ENCODE measurements at places on chromosomes 1 and 21.

GRCh38 chr1:216388558-216388957, 34.7 kb downstream of the USH2A start:
- no peak for DNase-seq

- DNase-seq: no peak
Measured at GRCh38 chr1:27562021-27562420, 41.9 kb downstream of the AHDC1 start.

DNA sequence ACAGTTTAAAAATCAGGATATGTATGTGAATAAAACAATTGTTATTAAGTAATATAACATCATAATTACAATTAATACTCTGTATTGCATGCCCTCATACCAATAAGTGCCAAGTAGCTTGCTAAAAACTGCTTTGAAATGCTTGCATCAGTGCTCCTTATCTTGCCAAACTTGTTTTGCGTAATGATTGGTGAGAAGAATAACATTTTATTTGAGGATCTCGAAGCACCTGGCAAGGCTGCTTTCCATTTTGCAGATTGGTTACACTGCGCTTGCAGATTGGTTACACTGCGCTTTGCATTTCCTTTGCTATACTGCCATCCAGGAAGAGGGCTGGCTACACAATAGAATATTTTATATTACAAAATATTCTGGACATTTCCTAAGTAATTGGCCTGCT, 1.7 kb upstream of the PBX1 start:
- no peak for DNase-seq

DNA sequence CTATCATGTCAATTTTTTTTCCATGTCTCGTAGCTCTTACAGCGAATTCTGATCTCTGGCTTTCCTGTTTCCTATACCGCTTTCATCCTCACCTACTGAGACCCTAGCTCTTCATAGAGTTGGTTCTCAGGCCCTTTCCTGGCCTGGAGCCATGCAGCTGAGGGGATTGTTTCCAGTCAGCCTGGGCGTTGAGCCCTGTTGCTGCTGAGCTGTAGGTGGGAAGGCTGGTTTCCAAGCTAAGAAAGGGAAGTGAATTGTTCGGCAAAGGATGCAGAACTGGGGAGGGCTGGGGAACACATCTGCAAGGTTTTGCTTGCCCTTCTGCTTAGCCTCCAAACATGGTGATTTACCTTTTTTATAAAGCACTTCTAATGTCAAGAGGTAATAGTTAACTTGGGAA, 41.5 kb downstream of the SPATA46 start:
- no peak for DNase-seq

- no peak for DNase-seq
Measured at GRCh38 chr1:60402216-60402615, 328.6 kb upstream of the C1orf87 start.

DNA sequence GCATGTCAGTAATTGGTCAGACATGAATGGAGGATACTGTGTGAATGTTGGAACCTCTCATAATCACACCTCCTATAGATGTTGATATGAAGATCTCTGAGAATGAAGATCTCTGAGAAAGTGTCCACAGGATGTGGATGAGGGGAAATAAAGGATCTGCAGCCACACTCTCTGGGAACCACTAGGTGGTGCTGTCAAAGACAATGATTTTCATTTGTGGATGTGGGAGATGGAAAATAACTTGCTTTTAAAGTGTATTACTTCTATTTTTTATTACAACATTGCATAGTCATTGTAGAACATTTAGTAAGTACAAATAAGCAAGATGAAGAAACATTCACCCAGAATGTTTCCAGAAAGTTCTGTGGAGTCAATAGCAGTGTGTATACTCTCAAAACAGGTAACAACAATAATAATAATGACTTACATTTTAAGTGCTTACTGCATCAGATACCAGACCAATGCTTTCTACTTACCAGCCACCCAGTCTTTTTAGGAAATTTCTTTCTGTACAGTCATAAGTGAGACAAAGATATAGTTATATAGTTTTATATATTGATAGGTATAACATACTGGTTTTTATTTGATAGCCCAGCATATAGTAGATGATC, 128.2 kb downstream of the ATG4C start:
- no peak for DNase-seq

DNA sequence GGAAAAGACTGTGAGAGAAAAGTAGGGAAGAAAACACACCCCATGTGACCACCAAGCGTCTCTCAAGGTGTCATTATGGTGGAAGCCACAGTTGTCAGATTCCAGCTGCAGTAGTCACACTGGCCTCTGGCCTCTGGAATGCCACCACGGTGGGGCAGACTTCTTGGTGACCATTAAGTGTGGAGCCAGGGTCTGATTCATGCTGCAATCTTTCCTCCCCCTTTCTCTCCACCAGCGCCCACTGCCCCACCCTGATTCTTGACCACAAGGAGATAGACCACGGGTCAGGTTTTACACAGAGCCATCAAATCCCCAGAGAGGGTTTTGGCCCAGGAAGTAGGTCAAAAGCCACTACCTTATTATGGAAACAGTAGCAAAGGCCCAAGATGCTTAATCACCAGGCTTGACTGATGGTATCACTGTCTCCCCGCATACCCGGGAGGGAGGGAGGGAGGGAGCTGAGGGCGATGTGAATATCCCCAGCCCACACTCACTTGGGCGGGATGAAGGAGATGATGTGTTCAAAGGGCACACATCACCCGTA, 52.7 kb upstream of the GRHL3 start:
- peak; percentile 91 for DNase-seq

- no peak for DNase-seq
Measured at GRCh38 chr1:57711326-57711725, 287.5 kb upstream of the DAB1 start.

- DNase-seq: no peak
Measured at GRCh38 chr1:209653915-209654351, 1.7 kb upstream of the LAMB3 start.

GRCh38 chr1:60890664-60891063, 191.7 kb upstream of the NFIA start:
- DNase-seq: no peak

DNA sequence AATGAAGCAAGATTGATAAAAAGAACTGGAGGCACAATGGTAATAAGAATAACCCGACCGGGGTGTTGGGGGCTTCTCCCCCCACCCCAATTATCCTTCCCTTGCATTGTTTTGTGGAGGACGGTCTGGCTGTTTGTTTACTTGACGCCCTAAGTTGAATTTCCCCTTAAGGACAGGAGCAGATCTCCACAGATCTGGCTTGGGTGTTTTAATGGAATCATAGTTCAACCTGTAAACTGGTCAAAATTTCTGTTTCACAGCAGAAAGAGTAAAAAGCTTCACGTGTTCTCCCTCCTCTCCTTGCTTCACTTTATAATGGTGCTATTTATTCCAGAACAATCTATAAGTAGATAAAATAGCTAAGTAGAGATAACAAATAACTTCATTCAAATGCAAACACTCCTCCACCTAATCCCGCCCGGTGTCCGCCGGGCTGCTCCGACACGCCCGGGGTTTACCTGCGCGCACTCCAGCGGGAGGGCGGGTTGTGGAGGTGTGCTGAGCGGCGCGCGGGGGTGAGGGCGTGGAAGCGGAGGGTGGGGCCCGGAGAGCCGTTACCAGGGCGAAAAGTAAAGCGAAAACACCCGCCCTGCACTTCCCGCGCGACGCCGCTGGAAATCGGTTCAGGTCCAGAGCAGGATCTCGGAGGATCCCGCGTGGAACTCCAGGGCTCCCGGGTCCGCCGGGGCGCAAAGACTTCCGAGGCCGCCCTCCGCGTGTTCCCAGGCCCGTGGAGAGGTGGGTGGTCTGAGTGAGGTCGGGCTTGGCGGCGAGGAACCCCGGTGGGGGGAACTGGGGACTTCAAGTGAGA, 2.0 kb upstream of the ATF3 start:
- DNase-seq: no peak

GRCh38 chr1:27868932-27869718, 3.2 kb upstream of the THEMIS2 start:
- no peak for DNase-seq

GRCh38 chr1:220123889-220124288, 30.0 kb downstream of the IARS2 start:
- no peak for DNase-seq

DNA sequence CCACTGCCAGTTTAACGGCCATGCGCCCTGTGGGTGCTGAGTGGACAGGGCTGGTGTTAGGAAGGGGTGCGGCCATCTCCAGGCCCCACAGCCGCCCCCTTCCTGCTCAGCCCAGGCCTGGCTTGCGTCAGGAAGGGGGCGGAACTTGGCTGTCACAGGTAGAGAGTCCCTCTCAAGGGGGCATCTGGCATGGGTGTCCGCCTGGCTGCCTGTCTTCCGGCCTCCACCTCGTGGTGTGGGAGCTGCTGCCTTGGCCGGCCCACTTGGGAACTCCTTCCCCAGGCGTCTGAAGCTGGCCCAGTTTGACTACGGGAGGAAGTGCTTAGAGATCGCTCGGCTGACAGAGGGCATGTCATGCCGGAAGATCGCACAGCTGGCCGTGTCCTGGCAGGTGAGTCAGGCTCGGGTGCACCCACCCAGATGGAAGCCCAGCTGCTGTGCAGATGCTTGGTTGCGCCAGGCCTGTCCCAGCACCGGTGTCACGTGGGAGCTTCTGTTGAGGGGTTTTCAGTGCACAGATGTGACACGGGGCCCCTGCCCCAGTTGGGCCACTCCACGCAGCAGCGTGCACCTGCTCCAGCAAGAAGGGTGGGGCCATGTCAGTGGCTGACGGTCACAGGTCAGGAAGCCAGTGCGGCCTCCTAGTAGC, 9.1 kb upstream of the ATAD3B start:
- peak; percentile 90 for DNase-seq

DNA sequence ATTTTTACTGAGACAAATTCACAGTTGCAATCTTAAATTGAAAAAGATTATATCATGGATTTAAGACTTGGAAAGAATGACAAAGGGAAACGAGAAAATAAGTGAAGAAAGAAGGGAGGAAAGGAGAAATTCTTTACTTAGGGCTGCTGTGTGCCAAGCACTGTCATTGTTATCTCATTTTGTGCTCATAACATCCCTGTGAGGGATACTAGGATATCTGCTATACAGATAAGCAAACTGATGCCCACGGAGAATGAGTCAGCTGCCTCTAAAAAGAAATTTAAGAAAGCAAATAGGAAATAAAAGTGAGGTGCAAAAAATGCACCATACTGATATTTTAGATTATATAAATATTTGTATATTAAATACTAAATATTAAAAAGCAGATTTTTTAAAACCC, 183.6 kb upstream of the NR5A2 start:
- peak; percentile 84 for DNase-seq

DNA sequence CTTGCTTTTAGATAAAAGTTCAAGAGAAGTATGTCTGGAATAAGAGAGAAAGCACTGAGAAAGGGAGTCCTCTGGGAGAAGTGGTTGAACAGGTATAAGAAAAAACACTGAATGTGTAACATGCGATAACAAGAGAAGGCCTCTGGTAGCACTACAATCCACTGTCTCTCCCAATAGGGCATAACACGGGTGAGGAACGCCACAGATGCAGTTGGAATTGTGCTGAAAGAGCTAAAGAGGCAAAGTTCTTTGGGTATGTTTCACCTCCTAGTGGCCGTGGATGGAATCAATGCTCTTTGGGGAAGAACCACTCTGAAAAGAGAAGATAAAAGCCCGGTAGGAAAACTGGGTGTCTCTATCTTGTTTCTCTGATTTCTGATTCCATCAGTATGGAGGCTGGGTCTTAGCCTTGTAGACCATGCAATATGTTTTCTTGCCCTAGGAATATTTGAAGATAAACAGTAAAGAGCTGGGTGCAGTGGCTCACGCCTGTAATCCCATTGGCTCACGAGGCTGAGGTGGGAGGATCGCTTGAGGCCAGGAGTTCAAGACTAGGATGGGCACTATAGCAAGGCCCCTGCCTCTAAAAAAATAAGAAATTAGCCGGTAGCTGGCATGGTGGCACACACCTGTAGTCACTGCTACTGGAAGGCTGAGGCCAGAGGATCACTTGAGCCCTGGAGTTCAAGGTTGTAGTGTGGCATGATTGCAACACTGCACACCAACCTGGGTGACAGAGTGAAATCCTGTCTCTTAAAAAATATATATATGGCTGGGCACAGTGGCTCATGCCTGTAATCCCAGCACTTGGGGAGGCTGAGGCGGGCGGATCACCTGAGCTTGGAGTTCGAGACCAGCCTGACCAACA, 40.4 kb downstream of the DAP3 start:
- peak; percentile 37 for DNase-seq

- DNase-seq: no peak
Measured at GRCh38 chr1:222095606-222096475, 354.0 kb upstream of the DUSP10 start.

DNA sequence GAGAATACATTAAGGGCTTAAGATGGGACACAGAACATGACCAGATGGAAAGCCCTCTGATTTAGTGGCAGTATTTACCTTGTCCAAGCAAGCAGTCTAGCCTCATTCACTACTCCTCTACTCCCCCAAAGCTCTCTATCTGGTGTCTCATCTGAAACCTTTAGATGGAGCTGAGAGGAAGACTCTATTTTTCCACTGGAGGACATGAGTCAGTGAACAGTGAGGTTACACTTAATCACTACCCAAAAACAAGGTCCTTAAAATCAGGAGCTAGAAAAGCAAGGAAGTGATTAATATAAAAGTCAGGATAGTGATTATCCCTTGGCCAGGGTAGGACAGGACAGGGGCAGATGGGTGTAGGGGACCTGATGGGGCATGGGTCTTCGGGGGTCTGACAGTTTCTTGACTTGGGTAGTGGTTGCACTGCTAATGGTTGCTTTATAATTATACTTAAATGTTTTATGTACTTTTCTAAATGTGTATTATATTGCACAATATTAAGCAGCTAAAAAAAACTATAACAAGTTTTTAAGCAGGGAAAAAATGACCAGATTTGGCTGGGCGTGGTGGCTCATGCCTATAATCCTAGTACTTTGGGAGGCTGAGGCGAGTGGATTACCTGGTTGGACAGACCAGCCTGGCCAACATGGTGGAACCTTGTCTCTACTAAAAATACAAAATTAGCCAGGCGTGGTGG, 3.0 kb downstream of the PTPN22 start:
- DNase-seq: peak; percentile 48

DNA sequence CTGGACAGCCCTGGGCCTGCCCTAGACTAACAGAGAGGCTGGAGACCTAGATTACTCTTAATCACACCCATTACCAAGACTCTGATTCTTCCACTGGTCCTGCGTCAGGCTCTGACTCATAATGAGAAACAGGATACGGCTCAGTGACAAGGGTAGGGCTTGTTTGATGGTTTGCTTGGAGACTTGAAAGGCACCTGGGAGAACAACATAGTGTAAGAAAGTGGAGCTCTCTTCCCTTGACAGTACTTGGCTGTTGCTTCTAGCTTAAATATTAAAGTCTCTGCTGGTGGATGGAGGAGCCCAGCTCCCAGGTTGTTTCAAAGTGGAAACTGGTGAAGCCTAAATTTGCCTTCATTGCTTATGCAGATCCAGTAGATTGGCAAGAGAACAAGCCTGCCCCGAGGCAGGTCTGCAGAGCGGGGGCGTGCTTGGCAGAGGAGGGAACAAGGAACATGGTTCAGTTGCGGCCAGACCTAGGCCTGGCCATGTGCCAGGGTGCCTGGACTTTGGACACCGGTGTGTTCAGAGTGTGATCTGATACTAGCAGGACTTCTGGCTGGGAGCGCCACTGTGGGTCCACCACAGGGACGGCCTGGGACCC, 480.6 kb downstream of the CAMTA1 start:
- peak; percentile 85 for DNase-seq

Measured in NCI-H226 (cell line).